ENCODE measurements at places on chromosomes 6 and 20.

- no peak for DNase-seq
Observed at GRCh38 chr6:169934699-169935347, 183.4 kb downstream of the ERMARD start.

DNA sequence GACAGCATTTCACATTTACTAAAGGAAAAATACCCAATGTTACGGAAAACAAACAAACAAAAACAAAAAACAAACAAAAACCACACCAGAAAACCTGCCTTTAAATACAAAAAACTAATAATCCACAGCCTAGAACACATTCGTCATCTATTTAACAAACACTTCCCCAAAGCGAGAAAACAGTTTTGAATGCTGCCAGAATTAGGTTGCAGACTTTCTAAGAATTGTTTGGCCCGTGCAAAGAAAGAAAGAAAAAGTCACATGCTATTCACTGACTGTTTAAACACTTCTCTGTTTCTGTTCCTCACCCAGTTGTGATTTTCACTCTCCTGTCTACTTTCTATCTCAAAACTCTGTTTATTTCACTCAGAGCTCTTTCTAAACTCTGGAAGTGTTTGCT is 52.5 kb downstream of the BCAS1 start:
- DNase-seq: no peak

DNA sequence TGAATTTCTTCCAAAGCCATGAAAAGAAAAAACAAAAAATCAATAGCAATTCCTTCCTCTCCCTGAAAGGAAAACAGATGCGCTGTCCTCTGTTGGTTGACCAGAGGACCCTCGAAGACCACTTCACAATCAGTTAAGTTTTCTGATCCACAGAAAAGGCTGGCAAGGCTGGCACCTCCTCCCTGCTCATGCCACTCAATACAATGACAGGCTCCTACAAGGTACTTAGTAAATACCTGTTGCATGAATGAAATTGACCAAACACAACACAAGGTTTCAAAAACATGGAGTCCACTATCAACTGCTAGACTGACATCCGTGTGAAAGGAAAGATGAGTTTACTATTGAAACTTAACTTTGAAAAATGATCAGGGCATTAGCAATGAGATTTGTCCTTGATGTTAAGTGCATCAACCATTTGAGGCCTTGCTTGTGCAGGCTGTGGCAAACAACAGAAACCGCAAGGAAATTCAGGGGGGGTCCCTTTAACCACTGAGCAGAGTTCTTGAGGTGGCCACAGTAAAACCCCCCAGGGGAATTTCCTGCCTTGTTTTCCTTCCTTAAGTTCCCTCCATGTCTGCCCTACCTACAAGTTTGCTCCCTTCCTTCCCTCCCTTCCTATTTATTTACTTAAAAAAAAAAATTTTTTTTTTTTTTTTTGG is 27.9 kb upstream of the RTF2 start:
- no peak for DNase-seq

DNA sequence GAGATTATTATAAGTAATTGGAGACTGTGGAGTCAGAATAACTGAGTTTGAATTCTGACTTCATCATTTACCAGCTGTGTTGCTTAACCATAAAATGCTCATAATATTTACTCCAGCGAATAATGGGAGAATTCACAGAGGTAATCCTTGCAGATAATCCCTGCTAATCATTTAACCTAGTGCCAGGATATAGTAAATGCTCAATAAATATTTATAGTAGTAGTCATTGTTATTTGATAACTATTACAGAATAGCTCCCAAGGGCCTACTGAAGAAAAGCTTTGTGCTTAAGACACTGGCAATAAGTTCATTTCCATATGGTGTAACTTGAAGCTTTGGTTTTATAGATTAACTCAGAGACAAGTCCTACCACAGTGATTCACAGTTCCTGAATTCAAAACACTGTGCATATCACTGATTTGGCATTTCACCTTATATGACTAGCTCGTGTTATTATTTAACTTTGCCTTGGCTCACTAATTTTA is 208.8 kb upstream of the PLCB4 start:
- DNase-seq: peak; percentile 9

- DNase-seq: no peak
Observed at GRCh38 chr20:44664131-44664530, 12.6 kb upstream of the ADA start.

DNA sequence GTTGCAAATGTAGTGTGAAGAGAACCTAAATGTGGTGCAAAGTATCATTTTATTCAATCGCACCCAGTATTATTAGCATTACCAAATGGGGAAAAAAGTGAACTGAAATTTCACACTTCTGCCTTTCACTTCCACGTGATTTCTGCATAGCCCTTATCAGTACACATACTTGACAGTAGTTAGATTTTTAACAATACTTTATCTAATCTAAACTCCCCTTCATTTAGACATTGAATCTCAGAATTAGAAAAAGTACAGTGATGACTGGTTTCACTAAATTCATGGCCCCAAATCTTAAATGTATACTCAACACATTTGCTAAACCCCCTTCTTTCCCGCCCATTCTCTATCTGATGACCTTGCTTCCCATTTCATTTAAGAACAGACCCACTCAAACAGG is 14.3 kb downstream of the STX7 start:
- DNase-seq: no peak

DNA sequence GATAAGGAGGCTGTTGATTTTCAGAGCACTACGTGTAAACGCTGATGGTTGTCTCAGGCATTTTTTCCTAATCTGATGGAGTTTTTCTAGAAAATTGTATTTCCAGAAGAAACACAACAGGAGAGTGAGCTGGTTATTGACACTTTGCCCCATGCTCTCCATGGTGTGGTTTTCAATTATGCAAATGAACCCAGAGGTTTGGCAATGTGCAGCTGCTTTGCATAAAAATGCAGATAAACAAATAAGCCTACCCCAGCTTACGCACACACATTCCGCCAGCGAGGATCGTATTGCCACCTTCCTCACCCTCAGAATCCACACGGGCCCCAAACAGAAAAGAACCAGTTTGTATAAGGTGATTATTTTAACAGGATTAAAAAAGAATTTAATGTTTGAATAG is 45.1 kb upstream of the FRMD1 start:
- no peak for DNase-seq

GRCh38 chr20:45919542-45920399 is 7.8 kb upstream of the PLTP start:
- DNase-seq: no peak

DNA sequence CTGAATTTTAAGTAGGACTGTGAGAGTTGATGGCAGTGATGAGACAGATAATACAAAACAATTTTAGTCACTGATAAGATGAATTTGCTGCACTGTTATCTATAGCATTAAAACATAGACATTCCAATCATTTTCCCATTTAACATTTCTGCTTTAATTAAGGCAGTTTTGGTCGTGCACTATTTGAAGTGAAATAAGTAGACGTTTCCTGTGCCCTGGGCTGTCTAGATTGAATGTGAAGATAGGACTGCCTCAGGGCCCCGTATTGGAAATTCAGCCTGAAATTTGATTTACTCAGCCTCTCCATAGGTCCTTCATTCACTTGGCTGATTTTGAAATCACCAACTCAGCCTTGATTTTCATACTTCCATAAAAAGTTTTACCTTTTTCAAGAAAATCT is 48.3 kb downstream of the ARID1B start:
- DNase-seq: no peak

- DNase-seq: no peak
Observed at GRCh38 chr20:3728876-3729275, 3.6 kb upstream of the HSPA12B start.

DNA sequence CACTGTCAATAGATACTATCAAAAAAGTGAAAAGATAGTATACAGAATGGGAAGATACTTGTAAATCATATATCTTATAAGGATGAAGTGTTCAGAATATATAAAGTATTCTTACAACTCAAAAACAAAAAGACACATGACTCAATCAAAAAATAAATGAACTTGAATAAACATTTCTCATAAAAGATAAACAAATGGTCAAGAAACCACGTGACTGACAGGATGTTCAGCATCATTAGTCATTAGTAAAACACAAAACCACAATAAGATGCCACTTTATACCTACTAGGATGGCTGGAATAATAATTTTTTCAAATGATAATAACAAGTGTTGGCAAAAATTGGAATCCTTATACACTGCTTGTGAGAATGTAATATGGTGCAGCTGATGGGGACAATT is 729.1 kb upstream of the HS3ST5 start:
- no peak for DNase-seq

GRCh38 chr6:109359248-109359647 is 23.0 kb downstream of the CD164 start:
- DNase-seq: no peak

- no peak for DNase-seq
Observed at GRCh38 chr20:62708591-62709536, at the start of gene NTSR1. Gene NTSR1, plus strand, starts transcription at chr20:62708836. Its CDS starts 372 bp downstream, at chr20:62709208.

DNA sequence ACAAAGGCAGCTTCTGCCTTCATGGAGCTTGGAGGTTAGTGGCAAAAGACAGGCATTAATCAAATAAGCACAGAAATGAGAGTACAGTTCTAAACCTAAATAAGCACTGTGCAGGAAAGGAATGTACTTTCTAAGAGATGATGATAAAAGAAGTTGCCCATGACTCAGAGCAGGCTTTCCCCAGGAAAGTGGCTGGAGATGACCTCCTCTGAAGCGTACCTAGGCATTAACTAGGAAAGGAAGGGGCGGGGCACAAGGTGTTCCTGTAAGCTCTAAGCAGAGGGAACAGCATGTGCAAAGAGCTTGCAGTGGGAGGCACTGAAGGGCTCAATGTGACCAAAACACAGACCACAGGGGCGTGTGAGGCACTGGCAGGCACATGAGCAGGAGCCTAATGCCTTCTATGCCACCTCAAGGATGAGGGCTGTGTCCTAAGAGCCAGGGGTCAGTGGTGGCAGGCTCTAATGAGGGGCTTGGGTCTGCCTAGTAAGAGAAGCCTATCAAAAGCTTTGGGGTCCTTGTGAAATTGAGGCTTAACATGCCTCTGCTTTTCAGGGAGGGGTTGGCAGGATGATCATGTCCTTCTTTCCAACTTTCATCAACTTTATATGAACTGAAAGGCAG is 4.9 kb downstream of the SSTR4 start:
- DNase-seq: no peak

DNA sequence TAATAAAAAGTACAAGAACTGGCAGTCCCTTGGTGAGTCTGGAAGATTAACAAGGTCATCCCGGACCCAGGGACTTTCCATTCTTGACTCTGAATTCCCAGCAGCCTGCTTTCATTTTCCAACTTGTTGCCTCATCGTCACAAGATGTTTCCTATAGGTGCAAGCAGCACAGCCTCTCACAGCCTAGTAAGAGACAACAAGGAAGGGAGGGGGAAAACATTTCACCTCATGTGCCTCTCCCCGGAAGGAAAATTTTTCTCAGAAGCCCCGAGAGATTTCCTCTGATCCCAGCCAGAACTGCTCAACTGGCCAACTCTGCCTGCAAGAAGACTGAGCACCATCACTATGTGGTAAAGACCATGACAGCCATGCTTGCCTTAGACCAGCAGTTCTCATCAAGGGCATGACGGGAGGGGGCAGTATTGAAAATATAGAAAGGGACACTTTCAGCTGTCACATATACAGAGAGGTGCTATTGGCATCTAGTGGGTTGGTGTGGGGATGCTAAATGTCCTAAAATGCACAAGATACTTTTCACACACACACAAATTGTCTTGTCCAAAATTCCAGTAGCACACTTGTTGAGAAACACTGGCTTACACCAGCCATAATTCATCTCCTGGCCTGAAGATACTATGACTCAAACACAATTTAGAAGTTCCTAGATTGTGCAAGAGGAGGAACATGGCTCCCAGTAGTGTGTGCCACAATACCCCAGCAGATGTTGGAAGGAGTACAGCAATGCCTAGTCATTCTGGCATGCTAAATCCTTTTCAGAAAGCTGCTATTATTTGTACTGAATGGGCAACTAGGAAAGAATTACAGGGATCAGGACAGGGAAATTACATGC is 10.8 kb upstream of the WTAP start:
- peak; percentile 44 for DNase-seq

DNA sequence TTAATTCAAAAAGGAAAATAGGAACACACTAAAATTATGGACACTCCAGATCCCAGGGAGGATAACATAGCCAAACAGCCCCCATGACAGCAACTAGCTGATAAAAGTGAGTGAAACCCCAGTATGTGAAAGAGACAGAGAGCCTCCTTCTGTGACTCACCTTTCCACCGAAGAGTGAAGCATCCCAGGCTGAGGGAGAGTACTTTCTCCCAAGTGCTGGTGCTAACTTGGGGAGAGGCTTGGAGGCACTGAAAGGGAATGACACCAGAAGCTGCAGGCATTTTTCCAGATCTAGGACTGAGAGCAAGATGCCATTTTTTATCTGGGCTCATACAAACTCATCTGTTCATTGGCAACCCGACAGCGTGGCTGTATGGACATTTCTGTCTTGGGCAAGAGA is 339.8 kb downstream of the HTR1B start:
- DNase-seq: no peak

DNA sequence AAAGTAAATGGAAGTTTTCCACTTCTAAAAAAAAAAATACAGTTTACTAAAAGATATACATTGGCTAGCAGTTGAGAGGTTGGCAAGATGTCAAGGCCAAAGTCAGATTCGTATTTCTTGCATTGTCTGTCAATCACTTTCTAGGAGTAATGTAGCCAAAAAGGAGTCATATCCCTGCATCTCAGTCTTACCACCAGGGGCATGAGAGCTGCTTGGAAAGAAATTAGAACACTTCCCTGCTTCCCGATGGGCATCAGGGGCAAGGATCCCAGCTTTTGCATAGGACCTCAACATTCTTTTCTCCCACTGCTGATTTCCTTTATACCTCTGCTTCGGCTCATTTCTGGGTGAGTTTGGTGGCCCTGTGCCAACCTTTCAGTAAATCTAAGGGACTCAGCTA is 581.0 kb upstream of the MAP3K7 start:
- DNase-seq: peak; percentile 46

GRCh38 chr6:167573461-167574215 is 248.8 kb downstream of the TTLL2 start:
- DNase-seq: no peak

GRCh38 chr6:304833-305370 is 12.6 kb downstream of the DUSP22 start:
- no peak for DNase-seq

- DNase-seq: peak; percentile 70
Observed at GRCh38 chr6:137866200-137866913, 702 bp upstream of the TNFAIP3 start.

- DNase-seq: no peak
Observed at GRCh38 chr6:100458841-100459591, 5.7 kb downstream of the SIM1 start.

DNA sequence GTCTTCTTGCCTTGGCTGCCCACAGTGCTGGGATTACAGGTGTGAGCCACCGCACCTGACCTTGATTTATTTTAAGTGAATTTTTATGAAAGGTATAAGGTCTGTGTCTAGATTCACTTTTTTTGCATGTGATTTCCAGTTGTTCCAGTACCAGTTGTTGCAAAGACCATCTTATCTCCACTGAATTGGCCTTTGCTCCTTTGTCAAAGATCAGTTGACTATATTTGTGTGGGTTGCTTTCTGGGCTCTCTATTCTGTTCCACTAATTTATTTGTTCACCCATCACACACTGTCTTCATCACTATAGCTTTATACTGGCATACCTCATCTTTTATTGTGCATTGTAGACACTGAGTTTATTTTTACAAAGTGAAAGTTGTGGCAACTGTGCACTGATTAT is 56.3 kb downstream of the ANKS1A start:
- no peak for DNase-seq

GRCh38 chr6:13165502-13166172 is 162.7 kb downstream of the TBC1D7 start:
- DNase-seq: peak; percentile 26

- DNase-seq: no peak
Observed at GRCh38 chr20:4681991-4682401, 39.7 kb upstream of the PRND start.

Measured in SK-MEL-5 (cell line).